ENCODE measurements at places on chromosomes 7 and 10.

DNA sequence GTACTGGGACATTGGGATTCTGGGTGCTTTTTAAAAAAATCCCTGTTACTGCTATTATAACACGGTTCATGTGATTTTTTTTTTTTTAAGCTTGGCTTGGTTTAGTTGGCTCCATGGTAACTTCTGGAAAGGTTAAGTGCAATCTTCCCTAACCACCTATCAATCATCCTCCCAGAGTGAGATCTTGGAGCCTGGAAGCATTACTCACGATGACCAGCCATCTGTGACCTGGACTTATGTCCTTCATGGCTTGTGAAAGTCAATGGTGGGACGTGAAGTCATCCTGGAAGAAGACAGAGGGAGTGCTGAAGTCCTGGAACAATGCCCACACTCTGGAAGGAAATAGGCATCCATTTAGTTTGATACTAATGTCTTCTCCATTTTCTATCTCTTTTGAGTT, 135.5 kb upstream of the FRMD4A start:
- no peak for DNase-seq

DNA sequence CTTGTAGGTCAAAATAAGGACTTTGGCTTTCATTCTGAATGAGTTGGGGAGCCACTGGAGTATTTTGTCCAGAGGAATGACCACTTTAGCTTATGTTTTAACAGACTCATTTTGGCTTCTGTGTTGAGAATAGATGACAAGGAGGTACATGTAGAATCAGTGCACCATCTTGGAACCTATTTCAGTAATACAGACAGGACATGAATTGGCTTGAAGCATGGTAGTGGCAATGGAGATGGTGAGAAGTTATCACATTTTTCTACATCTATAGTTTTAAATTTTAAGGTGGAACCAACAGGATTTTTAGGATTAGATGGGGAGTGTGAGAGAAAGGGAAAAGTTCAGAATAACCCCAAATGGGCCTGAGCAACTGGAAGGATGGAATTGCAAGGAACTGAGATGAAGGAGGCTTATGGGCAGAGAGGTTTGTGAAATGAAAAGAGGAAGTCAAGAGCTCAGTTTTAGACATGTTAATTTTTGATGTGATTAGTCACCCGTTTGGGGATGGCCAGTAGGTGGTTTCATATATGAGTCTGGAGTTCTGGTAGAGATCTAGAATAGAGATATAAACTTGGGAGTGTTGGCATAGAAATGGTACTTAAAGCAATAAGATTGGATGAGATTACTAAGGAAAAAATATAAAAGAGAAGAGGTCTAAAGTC, 89.2 kb upstream of the JAZF1 start:
- DNase-seq: no peak

DNA sequence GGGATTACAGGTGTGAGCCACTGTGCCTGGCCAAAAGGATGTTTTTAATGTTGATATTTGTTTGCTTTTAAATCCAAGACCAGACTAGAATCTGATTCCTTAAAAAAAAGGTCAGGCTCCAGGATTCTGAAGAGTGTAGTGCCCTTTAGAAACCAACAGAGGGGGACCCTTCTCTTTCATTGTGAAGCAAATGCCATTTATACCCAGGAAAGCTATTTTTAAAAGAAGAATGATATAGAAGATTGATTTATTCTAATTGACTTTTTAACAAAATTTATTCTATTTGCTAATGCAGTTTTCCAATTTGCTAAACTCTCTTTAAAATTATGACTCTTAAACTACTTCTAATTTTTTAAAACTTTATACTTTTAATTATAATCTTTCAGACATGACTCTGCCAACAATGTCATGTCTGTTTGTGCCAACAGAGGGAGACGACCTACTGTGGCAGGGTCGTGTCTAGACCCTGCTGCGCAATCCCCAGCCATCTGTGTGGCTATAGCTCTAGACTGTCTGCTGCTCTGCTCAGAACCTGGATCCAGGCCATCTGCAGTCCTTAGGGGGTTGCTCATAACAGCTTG, 201.0 kb upstream of the IMMP2L start:
- DNase-seq: no peak

DNA sequence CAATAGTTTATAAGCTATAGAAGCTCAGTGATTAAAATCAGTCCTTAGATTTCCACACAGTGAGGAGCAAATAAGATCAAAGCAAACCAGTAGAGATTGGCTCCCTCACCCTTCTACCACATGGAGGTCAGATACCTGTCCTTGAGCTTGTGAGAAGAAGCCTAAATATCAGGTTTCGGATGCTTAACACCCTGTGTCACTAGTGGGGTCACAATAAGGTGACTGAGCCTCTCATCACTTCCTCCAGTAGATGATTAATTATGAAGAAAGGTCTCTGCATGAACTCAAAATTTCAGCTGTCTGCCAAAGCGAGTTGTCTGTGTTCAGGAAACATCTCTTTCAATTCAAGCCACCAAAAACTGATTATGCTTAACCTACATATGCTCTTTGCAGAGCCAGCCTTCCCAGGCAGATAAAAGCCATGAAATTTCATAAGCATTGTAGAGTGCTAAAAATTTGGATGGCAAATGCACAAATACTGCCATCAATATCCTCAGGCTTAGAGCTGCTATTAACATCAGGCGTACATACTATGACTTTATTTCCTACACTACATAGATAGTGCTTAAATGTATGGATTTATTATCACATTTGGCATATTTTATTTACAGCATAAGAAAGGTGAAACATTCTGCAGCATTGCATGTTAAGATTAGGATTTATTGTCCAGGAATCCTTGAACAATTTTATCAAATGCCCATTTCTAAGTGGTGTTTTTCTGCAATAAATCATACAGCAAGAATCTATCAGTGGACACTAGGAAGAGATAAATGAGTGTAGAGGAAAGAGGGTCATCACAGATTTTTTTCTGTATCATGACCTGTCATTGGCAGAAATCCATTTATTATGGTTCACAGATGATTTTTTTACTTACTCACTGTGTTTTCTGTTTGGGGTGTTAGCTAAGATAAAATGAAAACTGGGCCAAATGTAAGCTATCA, 285.1 kb upstream of the SP8 start:
- no peak for DNase-seq

DNA sequence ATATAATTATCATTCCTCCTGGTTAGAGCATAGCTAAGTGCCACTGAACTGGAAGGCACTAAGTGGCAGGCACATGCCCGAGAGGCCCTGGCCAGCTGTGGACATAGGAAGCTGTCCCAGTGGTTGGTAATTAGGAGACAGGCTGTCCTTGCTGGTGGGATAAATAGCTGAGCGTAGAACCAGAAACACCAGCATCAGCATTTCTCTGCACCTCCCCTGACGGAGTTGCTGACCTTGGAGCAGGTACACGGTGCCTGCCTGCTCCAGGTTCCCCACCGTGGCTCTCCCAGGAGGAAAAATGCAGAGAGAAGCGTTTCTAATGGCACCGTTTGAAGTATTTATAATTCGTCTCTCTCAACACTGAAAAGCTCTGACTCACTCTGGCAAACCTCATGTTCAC, 5.6 kb upstream of the ABLIM1 start:
- DNase-seq: no peak

GRCh38 chr7:31705377-31705776, 18.4 kb downstream of the PPP1R17 start:
- no peak for DNase-seq

DNA sequence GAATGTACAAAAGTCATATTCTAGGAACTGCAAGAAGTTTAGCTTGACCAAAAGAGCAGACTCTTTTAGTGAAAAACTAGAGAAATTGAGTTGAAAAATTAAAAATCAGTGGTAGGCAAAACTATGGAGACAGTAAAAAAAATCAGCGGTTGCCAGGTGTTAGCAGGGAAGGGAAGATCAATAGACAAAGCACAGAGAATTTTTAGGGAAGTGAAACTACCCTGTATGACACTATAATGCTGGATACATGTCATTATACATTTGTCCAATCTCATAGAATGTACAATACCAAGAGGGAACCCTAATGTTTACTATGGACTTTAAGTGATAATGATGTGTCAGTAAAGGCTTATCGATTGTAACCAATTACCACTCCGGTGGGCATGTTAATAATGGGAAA, 761.9 kb downstream of the MAGI2 start:
- DNase-seq: no peak

- DNase-seq: peak; percentile 39
Measured at GRCh38 chr7:712381-713138, 13.9 kb upstream of the DNAAF5 start.

- DNase-seq: no peak
Measured at GRCh38 chr10:59582780-59583179, 126.9 kb downstream of the SLC16A9 start.

DNA sequence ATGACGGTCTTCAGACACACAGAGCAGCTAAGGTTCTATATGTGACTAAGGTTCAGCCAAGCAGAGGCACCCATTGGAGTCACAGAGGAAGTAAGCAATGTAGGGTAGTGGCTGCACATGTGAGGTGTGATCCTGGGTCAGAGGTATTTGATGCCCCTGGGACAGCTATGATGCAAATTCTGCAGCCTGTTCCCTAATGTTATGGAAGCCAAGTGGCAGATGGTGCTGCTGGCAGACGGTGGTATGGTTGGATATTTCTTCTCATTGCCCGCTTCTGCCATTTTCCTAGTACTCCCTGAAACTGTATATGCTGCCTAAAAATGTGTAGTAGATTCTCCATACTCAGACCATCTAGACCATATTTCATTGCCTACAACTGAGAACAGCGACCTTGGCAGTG, 7.2 kb downstream of the TAS2R16 start:
- no peak for DNase-seq

- no peak for DNase-seq
Measured at GRCh38 chr7:70616211-70616610, 515.7 kb upstream of the GALNT17 start.

DNA sequence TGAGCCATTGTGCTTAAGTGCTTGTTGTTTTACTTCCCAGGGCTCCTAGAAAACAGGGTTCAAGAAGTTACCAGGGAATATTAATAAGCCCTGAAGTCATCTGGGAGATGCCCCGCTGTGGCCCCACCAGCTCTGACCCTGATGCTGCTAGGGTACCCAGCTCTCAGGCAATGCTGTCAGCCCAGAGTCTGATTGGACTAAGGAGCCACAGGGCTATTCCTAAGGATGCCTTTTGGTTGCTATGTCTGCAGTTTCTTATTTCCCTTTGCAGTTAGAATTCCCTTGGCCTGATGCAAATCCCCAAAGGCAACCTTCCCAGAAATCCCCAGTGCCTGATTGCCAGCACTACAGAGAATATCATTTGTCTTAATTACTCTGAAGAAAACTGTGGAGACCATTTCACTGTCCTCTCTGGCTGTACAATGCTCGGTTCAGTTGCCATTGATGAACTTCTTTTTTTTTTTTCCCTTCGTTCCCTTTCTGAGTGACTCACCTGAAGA, 236.7 kb upstream of the KMT2E start:
- DNase-seq: no peak

GRCh38 chr7:92464515-92464914, 13.2 kb downstream of the ERVW-1 start:
- no peak for DNase-seq

GRCh38 chr7:30764030-30764975, 6.9 kb upstream of the MINDY4 start:
- no peak for DNase-seq

GRCh38 chr7:157645539-157645938, 308.7 kb downstream of the DNAJB6 start:
- DNase-seq: no peak

DNA sequence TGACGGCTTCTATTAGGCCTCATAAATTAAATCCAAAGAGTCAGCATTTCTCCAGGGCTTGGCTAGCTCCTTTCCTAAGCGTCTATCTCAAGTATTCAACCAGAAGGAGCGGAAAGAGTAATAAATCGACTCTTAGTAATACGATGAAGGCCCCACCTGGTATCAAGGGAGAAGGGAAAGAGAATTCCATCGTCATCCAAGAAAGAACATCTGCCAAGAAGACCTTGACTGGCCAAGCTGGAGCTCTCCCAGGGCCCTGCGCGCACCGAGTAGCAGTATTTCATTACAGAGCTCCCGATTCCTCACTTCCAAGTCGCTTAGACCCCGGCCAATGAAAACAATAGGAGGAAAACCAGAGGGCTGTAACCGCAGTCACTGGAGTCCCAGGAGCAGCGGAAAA, 178.0 kb upstream of the FRMD4A start:
- DNase-seq: no peak

DNA sequence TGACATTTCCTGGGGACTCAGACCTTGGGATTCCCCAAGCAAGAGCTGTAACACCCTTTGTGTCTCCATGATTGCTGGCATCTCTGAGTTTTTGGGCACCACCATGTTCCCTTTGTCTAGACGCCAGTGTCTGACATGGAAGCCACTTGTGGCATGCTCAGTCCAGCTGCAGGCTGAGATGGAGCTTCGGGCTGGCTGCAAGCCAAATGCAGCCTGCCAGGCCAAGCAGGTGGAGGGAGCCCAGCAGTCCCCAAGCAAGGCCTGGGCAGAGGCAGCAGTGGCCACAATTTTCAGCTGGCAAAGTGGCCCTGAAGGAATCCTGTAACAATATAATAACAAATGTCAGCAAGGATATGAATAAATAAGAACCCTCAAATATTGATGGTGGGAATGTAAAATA, 86.2 kb upstream of the ABCB5 start:
- DNase-seq: no peak

- no peak for DNase-seq
Measured at GRCh38 chr7:85950418-85950817, 693.3 kb upstream of the GRM3 start.

- no peak for DNase-seq
Measured at GRCh38 chr10:110411047-110411410, 86.7 kb upstream of the DUSP5 start.

- DNase-seq: no peak
Measured at GRCh38 chr7:116434820-116435341, 64.7 kb upstream of the CAV2 start.

GRCh38 chr7:46633200-46633599, 712.1 kb upstream of the IGFBP3 start:
- no peak for DNase-seq

All from activated T-cell treated with anti-CD3 and anti-CD28 coated beads, Interleukin-2, amount 50 U/mL, for 24 hours (primary cell).